ENCODE measurements at places on chromosomes 4 and X.

GRCh38 chr4:77152421-77152820 is 4.6 kb upstream of the CCNG2 start:
- DNase-seq, result no peak

GRCh38 chrX:25156323-25156722 is 140.6 kb upstream of the ARX start:
- DNase-seq, result no peak

- no peak for DNase-seq
Measured at GRCh38 chrX:77404419-77404818, 42.8 kb upstream of the FGF16 start.

- no peak for DNase-seq
Measured at GRCh38 chr4:123018396-123018775, 96.0 kb upstream of the NUDT6 start.

GRCh38 chrX:10111364-10112148 is 45.2 kb upstream of the CLCN4 start:
- DNase-seq, result peak; percentile 26

DNA sequence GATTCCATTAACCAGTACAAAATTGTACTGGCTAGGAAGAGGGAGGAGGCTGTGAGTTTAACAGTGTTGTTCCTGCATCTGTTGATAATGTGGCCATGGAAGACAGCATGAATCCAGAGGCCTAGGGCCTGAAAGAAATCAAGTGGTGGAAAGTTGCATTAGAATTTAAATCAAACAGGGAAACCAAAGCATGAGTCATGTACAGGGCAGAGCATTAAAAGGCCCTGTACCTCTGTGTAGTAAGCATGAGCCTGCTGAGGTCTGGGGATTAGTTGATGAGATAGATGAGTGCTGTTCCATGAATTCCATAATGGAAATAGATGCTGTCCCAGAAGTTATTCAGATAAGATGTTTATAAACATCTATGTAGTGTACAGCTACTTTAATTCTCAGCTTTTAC is 58.3 kb downstream of the MID1IP1 start:
- DNase-seq, result no peak

DNA sequence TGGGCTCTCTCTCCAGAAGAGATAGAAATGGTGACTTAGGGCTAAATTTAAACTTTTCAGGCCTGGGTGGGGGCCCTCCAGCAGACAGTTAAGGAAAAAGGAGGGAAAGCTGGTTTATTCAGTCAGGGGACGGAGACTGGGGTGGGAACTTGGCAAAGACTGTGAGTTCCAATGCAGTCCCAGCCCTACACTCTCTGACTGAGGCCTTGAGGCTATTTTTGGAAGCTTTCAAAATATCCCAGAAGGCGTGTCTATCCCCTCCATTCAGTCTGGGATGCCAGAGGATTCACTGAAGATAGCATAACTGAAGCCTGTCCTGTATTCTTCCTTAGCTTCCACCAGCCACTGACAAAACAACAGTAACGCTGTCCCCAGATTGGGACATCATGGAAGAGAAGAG is 32.1 kb upstream of the MSN start:
- no peak for DNase-seq

DNA sequence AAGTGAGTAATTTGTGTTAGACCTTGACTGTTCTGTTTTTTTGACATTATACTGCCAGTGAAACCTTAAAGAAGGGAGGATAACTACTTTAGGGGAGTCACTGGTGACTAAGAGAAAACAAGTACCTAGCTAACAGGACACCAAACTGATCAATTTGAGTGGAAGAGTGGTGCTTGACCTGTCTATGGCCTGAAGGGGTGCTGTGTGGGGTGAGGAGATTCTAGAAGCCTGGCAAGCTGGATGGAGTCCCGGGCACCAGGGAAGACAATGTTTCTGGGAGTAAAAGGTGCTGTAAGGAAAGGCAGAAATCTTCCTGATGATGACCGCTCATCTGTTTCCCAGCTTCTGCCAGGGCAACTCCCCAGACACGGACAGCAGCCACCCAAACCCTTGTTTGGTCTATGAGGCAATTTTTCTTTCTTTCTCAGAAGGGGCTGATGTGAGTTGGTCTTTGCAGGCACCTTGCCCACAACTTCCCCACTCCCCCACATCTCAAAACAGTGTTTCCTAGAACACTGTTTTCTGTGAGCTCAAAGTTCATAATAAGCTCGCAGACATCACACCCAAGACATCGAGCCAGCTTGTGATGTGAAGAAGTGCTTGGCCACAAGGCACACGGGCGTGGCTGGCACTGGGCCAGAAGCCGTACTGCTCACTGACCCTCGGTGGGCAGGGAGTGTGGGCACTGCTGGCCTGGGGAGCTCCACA is 4.6 kb downstream of the TXK start:
- no peak for DNase-seq

DNA sequence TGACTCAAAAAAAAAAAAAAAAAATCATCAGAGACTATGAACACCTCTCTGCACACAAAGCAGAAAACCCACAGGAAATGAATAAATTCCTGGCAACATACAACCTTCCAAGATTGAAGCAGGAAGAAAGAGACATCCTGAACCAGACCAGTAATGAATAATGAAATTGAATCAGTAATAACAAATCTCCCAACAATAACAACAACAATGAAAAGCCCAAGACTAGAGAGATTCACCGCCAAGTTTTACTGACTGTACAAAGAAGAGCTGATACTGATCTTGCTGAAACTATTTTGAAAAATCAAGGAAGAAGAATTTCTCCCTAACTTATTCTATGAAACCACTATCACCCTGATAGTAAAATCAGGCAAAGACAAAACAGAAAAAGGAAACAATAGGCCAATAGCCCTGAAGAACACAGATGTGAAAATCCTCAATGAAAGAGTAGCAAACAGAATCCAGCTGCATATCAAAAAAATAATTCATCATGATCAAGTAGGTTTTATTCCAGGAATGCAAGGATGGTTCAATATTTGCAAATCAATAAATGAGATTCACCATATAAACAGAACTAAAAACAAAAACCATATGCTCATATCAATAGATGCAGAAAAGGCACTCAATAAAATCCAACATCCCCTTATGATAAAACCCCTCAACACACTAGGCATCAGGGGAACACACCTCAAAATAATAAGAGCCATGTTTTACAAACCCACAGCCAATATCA is 31.0 kb upstream of the PLK4 start:
- peak; percentile 12 for DNase-seq

Measured in hematopoietic multipotent progenitor cell (in vitro differentiated cells).